ENCODE measurements at places on chromosomes 2 and 18. TPM values are rescaled to one million over a fixed set of nuclear protein-coding genes. Genes with fewer than 3 reads are reported as not detected.

Gene IL36RN
- under 0.01 TPM for total RNA-seq

Gene TACR1
- total RNA-seq: 0.29 TPM

Gene ALPP
- not detected for total RNA-seq

Gene CERKL
- total RNA-seq: 0.14 TPM

Gene LRRTM4
- total RNA-seq: not detected

Gene ALPI
- not detected for total RNA-seq

Gene ERFE
- total RNA-seq: 2.4 TPM

Gene PROKR1
- not detected for total RNA-seq

Gene MTLN
- 28.8 TPM for total RNA-seq

Gene CLEC4F
- not detected for total RNA-seq

Gene TPO
- total RNA-seq: not detected

Gene OR6B2
- total RNA-seq: not detected

Gene ABCB11
- total RNA-seq: not detected

Gene SERPINB4
- 0.14 TPM for total RNA-seq

Gene ZNF892
- total RNA-seq: 2.4 TPM

Gene MAPRE2
- total RNA-seq: 23.2 TPM

Gene PPIL3
- 39.5 TPM for total RNA-seq

Gene ACKR3
- 0.66 TPM for total RNA-seq
